ENCODE measurements at places on chromosomes 1 and 21.

GRCh38 chr1:82445132-82445531 is 644.4 kb downstream of the ADGRL2 start:
- H3K4me3 ChIP-seq = no peak overlapping the region
- H3K4me1 ChIP-seq = no peaks in the 10 kb centered on the region
- H3K36me3 ChIP-seq = no peaks in the 10 kb centered on the region
- H3K27ac ChIP-seq = no peak overlapping the region
- no peak for DNase-seq

DNA sequence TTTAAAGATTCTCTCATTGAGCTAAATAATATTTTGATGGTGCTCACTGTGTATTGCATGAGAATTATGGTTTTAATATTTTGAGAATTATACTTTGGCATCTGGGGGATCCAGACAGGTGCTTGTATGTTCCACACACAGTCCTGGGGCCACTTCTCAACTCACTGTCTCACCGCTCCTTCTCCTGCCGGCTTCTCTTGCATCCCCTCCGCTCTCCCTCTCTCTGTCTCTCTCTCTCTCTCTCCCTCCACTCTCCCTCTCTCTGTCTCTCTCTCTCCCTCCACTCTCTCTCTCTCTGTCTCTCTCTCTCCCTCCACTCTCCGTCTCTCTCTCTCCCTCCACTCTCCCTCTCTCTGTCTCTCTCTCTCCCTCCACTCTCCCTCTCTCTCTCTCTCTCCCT is 32.2 kb upstream of the ZC3H12A start:
- no peak overlapping the region for H3K4me3 ChIP-seq
- H3K36me3 ChIP-seq = no peaks in the 10 kb centered on the region
- no peak overlapping the region for H3K27ac ChIP-seq
- no peaks in the 10 kb centered on the region for H3K4me1 ChIP-seq
- no peaks in the 10 kb centered on the region for H3K27me3 ChIP-seq
- DNase-seq = no peak

DNA sequence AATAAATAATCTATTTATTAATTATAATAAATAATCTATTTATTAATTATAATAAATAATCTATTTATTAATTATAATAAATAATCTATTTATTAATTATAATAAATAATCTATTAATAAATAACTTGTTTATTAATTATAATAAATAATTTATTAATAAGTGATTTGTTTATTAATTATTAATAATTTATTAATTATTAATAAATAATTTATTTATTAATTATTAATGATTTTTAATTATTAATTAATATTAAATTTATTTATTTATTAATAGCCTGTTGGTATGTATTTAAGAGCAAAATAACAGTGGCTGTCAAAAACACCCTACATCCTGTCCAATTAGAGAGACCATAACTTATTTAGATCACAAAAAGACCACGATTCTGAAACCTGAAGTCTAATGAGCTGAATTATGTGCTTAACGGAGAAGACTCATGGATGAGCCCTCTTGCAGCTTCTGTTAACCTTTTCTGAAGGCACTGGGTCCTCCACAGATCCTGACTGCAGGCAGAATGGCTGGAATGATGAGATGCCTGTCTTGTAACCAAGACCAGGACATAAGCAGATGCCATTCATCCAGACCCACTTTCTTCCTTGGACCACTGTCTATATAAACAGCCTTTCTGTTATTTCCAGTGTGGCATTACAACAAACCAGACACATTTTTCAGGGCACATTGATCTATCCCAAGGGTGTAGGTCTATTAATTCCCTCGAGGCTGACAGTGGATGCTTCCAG is 134.2 kb downstream of the SETD4 start:
- no peaks in the 10 kb centered on the region for H3K4me1 ChIP-seq
- no peak overlapping the region for H3K27ac ChIP-seq
- DNase-seq = no peak
- H3K4me3 ChIP-seq = no peak overlapping the region
- no peaks in the 10 kb centered on the region for H3K27me3 ChIP-seq
- no peaks in the 10 kb centered on the region for H3K36me3 ChIP-seq

DNA sequence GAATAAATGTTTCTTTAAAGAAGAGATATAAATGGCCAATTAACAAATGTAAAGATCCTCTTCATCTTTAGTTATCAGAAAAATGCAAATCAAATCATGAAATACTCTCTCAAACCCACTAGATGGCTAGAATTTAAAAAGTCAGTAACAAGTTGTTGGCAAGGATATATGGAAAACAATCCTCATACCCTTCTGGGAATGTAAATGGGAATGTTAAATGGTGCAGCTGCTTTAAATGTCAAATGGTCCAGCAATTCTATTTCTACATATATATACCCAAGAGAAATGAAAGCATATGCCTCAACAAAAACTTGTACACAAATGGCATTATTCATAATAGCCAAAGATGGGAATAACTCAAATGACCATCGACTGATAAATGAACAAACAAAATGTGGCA is 283.5 kb downstream of the RWDD3 start:
- no peaks in the 10 kb centered on the region for H3K36me3 ChIP-seq
- no peak for DNase-seq
- H3K4me3 ChIP-seq = no peak overlapping the region
- no peaks in the 10 kb centered on the region for H3K27me3 ChIP-seq
- H3K27ac ChIP-seq = no peak overlapping the region
- no peaks in the 10 kb centered on the region for H3K4me1 ChIP-seq

DNA sequence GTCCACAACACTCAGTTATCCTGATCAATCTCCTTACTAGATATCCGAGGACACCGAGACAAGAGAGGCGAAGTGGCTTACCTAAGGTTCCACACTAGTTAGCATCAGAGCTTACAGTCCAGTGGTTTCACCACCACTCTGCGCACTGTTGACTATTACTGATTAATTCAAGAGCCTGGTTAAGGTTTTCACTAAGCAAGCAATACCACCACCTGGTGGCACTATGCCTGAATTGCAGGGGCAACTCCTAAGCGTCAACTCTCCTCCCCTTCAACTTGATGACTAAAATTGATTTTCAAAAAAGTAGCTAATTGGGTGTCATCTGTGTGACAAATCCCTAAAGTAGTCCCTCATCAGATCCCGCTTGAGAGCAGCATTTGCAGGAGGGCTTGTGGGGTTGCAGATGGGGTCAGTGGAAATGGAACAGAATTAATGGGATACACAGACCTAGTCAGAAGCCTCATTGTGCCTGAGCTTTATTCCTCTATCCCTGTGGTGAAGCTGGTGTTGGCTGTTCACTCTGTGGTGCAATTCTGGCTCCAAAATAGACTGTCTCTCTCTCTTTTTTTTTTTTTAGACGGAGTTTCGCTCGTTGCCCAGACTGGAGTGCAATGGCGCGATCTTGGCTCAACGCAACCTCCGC is 9.1 kb downstream of the TTC22 start:
- no peaks in the 10 kb centered on the region for H3K4me1 ChIP-seq
- DNase-seq = no peak
- no peak overlapping the region for H3K27ac ChIP-seq
- H3K4me3 ChIP-seq = no peak overlapping the region
- H3K27me3 ChIP-seq = no peaks in the 10 kb centered on the region
- H3K36me3 ChIP-seq = no peaks in the 10 kb centered on the region

Data from left lung (tissue), 14 donors.